ENCODE measurements at places on chromosomes 6 and 20.

DNA sequence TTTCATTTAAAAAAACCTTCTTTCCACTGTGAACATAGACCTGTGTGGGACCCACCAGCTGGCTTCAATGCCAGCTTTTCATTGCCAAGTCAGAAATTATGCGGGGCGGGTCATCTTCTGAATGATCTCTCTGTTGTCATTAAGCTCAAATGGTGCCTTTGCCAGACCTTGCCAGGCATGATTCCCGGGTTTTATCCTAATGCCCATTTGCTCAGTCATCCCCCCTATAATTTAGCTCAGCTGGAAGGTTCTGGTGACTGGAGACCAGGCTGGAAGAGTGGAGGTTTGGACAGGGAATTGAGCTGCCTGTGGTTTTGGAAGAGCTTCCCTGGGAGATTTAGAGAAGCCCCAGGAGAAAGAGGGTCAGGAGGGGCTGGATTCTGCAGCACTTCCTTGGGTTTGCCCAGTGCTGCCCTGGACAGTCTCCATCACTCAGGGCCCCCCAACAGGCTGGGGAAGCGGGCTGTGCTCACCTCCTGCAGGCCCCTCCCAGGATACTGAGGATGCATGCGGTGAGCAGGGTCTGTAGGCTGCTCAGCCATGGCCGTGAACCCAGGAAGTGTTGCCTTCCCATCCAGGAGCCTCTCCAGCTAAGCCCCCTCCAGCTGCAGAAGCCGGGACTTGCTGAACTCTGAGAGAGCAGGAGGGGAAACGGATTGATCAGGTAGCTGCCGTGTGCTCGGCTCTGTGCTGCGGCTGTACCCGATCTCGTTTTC is 273.0 kb downstream of the CDH4 start:
- DNase-seq: no peak

DNA sequence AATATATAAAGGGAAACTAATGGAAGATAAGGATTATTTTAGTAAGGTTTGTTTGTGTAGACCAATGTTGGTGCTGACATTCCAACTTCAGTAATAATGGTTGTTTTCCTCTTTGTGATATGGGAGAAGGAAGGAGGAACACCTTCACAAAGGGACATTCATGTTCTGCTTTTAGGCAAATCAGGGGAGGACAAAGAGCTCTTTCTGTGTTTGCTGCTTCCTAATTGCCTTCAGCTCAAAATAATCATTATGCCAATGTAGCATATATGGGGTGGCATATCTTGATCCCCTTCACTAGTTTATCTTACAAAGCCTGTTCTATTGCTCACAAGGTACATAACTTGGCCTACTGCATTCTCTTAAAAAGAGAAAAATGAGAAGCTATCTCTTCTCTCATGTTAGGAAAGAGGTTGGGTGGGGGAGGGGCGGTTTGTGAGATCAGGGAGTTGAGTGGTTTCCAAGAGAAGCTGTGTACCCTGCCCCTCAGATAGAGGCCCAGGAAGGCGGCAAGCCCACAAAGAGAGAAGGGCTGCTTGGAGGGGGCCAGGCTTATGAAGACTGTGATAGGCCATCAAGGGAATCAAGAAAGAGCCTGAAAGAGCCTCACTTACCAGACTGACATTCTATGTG is 4.7 kb upstream of the ADGRG6 start:
- DNase-seq: no peak

DNA sequence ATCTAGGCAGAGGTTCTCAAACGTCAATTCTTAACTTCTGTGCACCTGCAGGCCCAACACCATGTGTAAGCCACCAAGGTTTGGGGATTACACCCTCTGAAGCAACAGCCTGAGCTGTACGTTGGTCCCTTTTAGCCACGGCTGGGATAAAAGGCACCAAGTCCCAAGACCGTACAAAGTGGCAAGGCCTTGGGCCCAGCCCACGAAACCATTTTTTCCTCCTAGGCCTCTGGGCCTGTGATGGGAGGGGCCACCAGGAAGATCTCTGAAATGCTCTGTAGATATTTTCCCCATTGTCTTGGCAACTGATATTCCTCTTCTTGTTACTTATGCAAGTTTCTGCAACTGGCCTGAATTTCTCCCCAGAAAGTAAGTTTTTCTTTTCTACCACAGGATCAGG is 4.5 kb upstream of the FAM184A start:
- no peak for DNase-seq

DNA sequence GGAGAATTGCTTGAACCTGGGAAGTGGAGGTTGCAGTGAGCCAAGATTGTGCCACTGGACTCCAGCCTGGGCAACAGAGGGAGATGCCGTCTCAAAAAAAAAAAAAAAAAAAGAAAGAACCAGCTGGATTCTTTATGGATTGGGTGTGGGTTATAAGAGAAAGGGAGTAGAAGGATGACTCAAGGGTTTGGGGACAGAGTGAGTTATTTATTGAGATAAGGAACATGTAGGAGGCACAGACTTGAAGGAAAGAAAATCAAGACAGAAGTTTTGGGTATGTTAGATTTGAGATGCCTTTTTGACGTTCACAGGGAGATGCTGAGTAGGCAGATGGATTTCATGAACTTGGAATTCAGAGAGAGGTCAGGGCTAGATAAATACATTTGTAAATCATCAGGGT is 47.6 kb downstream of the KIZ start:
- DNase-seq: no peak

GRCh38 chr20:32789896-32790750 is 27.9 kb downstream of the DNMT3B start:
- DNase-seq: peak; percentile 67

GRCh38 chr20:25030007-25030648 is 27.8 kb downstream of the ACSS1 start:
- DNase-seq: no peak

DNA sequence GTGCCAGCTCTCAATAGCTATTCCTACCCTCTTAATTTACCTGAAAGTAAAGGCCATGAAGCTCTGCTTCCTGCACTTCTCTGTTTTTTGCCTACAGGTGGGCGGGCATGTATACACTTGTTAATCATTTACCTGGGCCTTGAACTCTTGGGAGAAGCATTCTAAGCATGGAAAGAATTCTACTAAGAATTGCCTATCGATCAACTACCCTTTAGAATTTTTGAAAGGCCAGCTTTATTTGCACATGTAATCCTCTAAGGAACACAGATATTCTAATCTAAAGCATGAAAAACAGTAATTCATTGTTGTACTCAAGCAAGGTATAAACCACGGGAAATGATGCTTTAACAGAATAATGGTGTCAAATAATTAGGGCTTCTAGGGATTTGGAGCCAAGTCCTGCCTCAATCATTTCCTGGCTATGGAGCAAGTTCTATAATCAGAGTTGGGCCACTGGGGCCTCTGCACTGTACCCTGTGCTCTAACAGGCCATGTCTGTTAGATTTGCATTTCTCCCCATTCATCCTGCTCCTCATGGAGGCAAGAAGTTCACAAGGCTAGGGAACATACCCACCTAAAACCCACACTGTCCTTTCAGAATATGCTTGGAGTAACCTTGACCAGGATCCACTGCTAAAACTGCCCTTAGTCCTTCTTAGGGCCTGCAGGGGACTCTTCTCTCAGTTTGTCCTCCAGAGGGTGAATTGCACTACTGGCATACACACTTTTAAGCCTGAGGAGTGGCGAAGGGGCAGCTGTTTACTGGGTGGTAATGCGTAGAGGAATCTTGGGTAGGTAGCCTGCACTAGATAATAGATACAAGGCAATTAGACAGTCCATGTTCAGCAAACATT is 276.4 kb upstream of the JAG1 start:
- no peak for DNase-seq

DNA sequence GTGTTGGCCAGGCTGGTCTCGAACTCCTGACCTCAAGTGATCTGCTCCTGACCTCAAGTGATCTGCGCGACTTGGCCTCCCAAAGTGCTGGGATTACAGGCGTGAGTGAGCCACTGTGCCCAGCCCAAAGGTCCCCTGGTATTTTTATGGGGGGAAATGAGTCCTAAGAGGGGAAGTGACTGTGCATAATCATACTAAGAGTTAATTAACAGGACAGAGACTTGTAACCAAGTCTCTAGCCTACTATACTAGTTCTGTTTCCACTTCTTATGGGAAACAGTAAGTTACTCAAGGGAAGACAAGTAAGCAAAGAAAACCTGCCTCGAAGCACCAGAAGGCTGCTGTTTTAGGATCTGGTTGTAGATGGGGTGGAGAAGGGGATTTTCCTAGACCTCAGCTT is 27.9 kb downstream of the TCF15 start:
- no peak for DNase-seq

GRCh38 chr20:47274401-47275108 is 81.9 kb downstream of the ZMYND8 start:
- no peak for DNase-seq

- DNase-seq: no peak
These were observed 44.0 kb upstream of the CAP2 start for GRCh38 chr6:17349427-17349826.

DNA sequence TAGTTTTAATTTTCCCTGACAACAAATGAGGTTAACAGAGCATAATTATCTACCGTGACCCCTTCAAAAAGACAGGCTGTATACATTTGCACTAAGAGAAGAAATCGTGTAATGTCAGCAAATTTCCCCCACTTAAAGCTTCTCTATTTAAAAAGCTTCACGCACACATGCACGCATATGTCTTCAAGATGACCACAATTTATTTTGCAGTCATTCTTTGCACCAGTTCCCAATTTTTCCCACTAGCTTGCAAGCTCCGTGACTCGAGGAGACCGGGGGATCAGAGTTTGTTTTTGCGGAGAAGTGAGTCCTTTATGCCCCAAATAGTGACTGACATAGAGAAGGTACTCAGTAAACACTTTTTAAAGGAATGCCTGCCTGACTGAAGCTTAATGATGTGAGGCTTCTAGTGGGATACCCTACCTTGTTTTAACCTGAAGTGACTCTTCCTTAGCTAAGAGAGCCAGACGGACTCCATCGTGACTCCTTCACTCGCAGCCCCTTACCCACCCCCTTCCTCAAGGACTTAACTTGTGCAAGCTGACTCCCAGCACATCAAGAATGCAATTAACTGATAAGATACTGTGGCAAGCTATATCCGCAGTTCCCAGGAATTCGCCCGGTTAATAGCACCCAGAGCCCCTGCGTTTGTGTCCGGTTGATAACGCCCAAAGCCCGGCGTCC is 9.3 kb upstream of the NQO2 start:
- DNase-seq: no peak

- DNase-seq: no peak
These were observed 246.0 kb upstream of the ECI2 start for GRCh38 chr6:4381381-4381780.

DNA sequence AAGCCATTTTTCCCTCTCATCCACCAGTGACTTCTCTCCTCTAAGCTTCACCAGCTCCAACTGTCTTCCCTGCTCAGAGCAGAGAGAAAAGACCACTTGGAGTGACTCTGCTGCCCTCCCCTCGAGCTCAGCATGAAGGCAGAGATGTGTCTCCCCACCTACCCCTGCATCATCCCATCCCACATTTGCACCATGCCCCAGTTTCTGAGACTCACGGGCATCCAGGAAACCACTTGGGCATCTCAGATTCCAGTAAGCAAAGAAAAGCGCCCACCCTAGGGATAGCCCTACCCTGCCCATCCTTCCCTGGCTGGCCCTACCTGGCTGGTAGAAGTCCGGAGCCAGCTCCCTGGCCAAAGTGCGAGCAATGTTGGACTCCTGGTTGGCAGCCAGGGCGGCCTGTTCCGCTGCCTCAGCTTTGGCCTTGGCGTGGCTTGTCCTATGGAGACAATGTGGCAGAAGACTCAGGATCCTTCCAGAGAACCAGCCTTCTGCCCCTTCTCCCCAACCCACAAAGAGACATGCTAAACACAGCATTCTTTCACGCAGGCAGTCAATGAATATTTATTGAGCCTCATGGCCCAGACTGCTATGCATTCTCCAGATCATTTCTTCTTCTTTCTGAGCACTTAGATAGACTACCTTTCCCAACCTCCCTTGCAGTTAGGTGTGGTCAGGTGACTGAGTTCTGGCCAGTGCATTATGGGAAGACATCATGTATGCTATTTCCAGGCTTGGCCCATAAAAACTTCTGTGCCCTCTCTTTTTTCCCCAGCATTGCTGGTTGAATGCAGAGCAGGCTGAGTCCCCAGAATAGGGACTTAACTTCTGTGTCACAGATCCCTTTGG is 68.6 kb downstream of the JPH2 start:
- no peak for DNase-seq

GRCh38 chr6:167298127-167298526 is 7.0 kb downstream of the UNC93A start:
- no peak for DNase-seq

- no peak for DNase-seq
These were observed 682.8 kb downstream of the TFAP2A start for GRCh38 chr6:9732056-9732455.

GRCh38 chr20:7416382-7416781 is 523.9 kb downstream of the HAO1 start:
- DNase-seq: no peak

- DNase-seq: no peak
These were observed 74.7 kb downstream of the SLC23A2 start for GRCh38 chr20:4926531-4927156.

GRCh38 chr6:6332811-6333244 is 12.4 kb upstream of the F13A1 start:
- no peak for DNase-seq

DNA sequence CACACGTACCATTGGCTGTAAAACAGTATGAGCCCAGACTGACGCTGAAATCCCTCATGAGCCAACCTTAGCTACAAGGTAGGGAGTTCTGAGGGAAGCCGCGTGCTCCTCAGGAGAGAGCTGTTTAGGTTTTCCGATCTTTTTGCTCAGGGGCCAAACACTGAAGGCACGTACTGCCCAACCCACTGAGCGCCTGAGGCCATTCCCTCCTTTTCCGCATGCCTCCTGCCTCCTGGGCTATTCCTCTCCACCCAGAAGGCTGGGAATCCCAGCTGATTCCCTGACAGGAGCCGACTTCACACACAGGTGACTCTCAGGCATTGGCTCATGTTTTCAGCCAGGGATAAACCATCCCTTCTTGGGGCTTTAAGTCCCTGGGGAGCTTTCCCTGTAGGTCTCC is 5.4 kb upstream of the FAM83D start:
- no peak for DNase-seq

- DNase-seq: no peak
These were observed 113.8 kb downstream of the JPH2 start for GRCh38 chr20:44073011-44073674.

- DNase-seq: no peak
These were observed 362.6 kb upstream of the RNF217 start for GRCh38 chr6:124599656-124600055.
